NCI-H2171 treated with DMSO at 0.1 percent for 48 hours (cell line): ENCODE measurements at places on chromosomes 7 and 10.

DNA sequence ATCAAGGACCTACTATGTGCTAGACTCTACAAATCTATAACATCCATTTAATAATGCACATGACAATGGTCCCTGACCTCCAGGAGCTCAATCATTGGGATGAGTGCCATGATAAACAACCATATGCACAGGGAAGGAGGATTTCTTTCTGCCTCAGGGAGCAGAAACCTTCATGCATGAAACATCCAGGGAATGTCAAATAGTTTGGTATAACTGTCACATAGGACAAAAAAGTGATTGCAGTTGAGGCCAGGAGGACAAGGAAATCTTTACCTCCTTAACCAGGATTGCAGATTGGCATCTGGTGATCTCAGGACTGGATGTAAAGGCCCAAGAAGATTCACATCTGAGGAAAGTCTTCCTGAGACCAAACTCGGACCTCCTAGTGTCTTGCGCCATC lies 993.1 kb downstream of the KCNMA1 start:
- DNase-seq = no peak

DNA sequence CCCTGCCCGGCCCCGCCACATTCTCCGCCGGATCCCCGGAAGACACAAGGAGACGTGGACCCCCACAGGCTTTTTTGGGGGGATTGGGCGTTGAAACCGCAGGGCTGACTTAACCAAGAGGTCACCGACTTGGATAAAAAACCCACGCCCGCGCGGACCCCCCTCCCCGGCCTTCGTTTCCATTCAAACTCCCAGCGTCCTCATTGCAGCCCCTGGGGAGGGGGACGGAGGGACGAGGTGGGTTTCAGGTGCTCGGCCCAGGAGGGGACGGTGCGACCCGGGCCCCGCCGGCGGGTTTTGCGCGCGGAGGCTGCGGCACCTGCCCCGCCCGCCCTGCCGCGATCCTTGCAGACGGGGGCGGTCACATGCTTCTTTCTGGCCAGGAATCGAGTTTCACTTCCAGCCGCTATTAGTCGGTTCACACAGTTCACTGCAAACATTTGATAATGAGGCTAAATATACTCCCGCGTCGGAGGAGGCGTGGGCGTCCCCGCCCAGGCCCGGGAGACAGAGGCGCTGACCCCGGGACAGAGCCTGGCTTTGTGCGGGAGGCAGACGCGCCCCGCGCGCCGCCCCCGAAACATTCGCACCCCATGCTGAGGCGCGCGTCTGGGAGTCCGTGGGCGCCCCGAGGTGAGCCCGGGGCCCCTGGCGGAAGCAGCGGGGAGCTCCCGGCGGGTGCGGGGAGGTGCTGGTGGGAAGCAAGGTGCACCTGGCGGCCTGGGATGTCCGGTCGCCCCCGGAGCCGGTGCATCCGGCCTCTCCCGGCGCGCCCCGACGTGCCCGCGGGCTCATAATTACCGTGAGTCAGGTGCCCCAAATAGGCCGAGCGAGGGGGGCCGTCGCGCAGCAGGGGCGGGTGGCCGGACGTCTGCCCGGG lies 2.7 kb upstream of the PDGFA start:
- peak; percentile 60 for DNase-seq

GRCh38 chr7:147060070-147060469 lies 943.5 kb downstream of the CNTNAP2 start:
- no peak for DNase-seq

DNA sequence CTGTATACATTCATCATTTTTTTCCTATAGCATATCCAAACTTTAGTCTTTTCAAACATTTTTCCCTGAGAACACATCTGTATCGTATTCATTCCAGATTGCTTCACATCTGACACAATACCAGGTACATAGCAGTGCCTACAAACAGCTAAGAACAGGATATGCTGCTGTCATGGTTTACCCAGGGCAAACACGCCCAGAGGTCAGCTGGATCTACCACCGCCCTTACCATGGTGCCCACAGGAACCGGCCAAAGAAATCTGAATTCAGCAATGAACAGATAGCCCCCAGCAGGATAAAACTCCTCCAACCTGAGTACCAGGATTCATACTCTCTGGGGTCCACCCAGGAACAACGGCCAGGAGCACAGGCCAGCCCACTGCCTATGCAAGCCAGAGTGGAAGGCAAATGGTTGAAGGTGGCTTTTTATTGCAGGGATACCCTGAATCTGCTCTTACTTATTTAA lies 43.0 kb downstream of the TNS3 start:
- DNase-seq = no peak

DNA sequence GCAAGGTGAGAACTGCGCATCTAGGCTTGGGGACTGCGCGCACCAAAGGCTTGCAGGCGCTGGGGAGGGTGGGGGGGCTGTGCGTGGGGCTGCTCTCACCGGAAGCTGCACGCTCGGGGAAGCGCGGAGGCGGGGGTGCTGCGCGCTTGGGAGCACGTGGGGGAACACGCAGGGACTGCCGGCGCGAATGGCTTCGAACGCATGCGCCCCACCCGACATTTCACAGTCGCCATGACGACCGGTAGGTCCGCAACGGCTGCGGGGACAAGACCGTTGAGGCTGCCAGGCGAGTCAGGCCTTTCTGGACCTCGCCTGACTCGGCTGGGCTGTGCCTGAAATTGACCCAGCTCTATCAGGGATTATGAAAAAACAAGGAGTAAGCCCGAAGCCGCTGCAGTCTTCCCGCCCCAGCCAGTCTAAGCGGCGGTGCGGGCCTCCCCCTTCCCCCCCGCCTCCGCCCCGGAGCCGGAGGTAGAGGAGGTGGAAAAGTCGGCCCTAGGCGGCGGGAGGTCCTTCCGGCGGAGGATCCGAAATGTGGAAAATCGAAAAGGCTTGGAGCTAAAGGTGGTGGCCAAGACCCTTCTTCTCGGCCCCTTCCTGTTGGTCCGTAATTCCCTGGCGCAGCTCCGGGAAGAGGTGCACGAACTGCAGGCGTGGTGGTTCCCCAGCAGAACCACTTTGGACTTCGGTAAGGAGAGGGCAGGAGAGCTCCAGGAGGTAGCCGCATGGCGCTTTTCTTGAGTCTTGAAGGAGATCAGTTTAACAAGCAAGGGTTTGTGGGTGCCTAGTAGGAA lies 34.9 kb upstream of the STEAP1 start:
- DNase-seq = no peak

DNA sequence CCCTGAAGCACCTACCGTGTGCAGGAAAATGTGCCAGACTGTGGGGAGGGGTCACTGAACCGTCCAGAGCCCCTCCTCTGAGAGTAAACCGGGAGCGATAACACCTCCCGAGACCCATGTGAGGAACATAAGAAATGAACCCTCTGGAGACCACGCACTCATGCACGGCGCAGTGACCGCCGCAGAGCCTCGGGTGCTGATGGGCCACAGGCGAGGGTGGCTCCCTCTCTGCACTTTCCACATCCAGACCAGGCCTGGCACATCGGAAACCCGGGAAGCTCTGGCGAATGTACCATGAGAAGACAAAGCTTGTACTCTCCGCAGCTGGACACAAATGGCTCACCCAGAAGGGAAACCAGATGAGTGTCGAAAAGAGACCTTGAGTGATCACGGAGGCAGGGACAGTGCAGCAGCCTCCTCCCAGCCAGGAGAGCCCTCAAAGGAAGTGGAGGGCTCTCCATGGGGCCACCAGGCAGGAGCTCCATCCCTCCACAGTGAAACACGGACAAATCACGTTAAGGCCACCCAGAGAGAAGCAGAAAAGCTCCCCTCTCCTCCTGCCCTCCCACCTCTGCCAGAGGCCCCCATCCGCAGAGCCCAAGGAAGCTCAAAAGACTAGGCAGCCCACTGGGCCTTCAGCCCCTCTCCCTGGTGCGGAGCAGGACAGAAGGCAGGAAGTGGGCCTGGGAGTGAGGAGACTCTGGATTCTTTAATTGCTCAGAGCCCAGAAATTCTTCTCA lies 178.1 kb upstream of the PPP2R2D start:
- no peak for DNase-seq

DNA sequence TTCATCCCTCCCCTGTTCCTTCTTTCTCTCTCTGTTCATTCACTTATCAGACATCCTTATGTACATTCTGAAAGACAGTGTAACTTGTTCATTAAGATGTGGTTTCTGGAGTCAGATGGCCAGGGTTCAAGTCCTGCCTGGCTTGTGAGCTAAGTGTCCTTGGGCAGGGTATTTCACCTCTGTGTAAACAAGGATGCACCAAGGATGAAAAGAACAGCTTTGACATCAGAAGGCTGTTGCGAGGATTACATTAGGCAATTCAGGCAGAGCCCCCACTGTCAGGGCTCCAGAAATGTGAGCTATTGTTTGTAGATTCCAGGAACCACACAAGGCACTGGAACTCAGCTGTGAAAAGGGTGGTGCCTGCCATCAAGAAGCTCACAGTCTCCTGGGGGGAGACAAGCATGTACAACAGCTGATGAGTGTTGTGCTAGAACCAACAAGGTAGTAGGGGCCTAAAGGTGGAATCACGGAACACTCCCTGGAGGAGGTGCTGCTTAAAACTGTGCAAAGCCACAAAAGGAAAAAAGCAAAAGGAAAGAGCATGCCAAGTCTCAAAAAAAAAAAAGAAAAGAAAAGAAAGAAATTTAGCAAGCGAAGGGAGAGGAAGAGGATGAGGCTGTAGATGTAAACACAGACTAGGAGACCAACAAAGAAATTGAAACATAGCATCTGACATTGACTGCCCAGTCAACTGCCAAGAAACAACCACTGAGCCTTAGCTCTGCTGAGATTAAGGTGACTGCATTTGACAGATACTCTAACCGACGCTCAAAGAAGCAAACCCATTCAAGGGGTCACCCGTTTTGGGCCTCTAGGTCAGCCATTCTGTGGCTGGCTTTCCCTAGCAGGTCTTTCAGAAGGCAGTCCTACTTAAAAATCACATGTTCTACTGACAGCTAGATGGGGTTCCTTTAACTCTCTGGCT lies 12.5 kb downstream of the PDLIM1 start:
- DNase-seq = no peak

DNA sequence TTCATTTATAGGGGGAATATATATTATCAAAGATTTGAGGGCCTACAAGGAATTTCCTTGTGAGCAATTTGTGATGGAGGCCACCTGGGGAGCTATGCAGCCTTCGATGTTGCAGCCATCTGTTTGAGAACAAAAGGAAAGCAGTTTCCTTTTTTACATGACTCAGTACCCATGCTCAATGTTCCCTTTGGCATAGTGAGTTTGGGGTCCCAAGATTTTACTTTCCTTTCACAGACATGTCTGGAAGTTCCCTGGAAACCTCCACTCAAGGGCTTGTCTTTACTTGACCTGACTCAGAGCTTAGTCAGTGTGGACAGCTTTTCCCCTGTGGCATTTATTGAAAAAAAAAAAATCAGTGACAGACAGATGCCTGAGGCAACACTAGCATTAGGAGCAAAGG lies 73.5 kb upstream of the VIPR2 start:
- peak; percentile 78 for DNase-seq

GRCh38 chr7:78296644-78297371 lies 498.2 kb downstream of the PHTF2 start:
- peak; percentile 31 for DNase-seq

DNA sequence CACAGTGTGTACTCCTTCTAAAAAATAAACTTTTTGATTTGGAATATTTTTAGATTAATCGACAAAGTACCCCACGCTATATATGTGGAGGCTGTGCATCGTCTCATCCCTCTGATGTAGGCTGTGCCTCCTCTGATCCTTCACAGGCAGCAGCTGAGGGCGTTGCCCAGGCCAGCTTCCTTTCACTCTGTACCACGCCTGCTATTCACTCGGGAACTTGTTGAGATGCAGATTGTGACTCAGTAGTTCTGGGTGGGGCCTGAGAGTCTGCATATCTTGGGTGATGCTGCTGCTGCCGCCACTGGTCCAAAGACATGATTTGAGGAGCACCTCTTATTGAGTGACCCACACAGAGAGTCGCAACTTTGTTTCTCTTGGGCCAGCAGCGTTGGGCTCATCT lies 7.9 kb upstream of the C10orf120 start:
- no peak for DNase-seq

DNA sequence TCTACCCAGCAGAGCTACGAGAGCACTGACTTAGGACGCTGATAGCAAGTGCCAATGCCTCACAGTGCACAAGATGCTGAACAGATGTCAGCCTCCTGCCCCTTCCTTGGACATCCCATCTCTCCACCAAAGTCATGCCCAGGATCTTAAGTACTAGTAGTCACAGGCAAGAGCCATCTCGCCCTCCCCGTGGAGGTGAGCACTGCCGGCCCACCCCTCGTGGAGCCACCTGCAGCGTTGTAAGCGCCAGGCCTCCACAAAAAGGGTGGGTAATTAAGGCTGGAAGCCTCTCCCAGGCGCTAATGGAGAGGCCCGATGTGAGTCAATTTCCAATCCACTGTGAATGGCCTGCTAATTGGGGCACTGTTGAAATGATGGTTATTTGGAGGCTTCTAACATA lies 156.2 kb downstream of the GRID1 start:
- no peak for DNase-seq

- DNase-seq = no peak
Measured at GRCh38 chr10:48672596-48673265, 11.9 kb upstream of the WDFY4 start.
